Psoas muscle (tissue), 8 donors: ENCODE measurements at places on chromosomes 12 and 14. TPM values are rescaled to one million over a fixed set of nuclear protein-coding genes. Genes with fewer than 3 reads are reported as not detected.

- no peak for DNase-seq
These were observed 262.6 kb upstream of the SFSWAP start for GRCh38 chr12:131448254-131448795.

DNA sequence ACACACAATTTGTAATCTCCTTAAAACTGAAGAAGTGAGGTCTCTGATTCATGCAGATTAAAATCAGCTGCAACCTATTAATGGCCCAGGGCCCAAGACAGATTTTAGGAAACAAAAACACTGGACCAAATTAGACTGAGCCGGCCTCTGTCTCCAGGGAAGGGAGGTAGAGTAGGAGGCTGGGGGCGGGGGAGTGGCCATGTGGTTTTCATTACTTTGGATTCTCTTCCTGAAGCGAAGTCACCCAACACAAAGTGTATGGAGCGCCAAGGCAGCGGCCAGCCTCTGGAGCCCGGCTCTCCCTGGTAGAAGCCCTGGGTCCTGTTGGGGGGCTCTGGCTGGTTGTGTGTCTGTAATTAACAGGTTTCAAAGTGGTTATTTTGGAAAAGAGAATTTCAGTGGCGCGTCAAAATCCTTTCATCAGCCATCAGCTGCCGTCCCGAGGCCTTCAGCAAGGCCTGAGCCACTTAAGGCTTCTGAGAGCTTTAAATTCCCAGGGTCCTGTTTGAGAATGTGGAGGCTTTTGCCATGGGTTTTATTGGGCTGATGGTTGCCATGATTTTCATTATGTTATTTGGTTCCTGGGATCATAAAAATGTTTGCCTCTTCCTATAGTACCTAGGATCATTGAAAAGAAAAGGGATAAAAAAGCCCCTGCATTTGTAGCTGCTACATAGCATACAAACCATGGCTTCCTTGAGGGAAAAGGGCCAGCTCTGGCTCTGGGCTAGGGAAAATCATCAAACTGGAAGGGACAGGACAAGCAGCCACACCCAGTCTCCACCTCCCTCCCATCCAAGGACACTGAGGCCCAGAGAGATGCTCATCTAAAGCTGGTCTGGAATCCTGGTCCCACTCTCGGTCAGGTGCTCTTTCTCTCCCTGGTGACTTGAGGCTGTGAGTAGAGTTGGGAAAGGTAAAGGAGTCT lies 282.4 kb downstream of the ZFP36L1 start:
- DNase-seq = peak; percentile 58

DNA sequence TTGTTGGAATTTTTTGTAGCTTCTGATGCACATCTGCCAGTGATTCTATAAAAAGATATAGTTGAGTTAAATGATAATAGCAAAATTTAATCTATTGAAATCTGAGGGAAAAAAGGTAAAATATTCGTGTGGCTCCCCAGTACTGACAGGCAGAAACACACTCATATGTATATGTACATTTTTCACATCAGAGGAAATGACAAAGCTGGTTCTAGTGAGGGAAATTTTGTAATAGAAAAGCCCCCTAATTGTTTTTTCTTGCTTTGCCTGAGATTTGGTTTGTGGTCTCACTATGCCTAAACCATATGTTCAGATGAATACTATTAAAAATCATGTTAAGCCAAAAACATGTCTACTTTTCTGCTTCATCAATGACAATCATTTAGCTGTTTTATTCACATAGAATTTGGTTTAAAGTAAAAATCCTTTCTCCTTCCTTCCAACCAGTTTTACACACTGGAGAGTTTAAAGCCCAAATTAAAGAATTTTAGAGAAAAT lies 203.5 kb downstream of the ANO6 start:
- DNase-seq = no peak

DNA sequence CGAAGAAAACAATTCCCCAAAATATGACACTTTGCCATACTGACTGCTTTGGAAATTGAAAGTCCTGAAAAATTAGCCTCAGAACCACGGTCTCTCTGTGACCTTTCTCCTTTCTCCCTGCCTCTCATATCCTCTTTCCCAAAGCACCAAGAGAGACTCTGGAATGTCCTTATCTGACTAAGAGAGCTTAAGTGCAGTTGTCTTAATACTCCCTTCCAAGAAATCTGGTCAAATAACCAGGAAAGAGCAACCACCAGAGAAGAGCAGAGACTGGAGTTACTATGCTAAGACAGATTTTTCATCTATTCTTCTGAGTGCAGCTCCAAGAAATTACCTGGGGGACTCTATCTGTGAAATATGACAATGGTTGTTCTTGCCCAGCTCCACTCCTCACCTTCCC lies 10.5 kb upstream of the BTG1 start:
- DNase-seq = no peak

GRCh38 chr12:14167005-14167628 lies 185.7 kb upstream of the GRIN2B start:
- no peak for DNase-seq

DNA sequence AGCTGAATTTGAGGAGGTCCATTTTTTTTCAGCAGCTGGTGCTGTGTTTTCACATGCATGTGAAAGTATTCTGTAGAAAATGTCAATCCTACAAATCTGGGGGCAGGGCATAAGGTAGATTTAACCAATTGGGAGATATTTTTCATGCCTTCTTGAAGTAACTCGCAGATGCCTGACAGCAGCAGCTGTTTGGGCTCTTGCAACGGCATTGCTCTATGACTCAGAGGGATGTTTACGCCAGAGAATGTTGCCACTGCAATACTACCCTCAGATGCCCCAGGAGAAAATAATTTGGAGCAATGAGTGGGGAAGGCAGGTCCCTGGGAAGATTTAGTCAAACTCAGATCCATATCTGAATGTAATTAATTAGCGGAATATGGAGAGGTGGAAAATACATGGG lies 42.5 kb upstream of the MYBPC1 start:
- DNase-seq = peak; percentile 79

- DNase-seq = peak; percentile 65
These were observed 16.5 kb upstream of the IFT81 start for GRCh38 chr12:110107369-110108281.

DNA sequence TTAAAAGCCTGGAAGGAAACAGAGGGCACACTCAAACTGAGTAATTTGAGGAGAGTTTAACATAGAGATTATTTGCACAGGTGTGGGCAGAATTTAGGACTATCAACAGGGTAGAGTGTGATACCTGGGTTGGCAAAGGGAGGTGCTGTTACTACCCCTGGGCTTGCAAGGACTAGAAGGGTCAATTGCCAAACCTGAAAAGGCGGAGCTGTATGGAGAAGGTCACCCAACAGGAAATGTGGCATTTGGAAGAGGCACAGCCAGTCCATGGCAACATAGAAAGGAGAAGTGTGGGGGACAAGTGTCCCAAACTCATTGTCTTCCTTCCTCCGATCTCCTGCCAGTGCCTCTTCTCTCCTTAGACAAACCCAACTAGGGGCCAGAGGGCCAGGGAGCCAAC lies 21.6 kb upstream of the MED13L start:
- DNase-seq = no peak

- peak; percentile 68 for DNase-seq
These were observed 20.1 kb downstream of the TSPAN9 start for GRCh38 chr12:3097186-3097804.

GRCh38 chr12:558580-558979 lies 98.8 kb downstream of the B4GALNT3 start:
- no peak for DNase-seq

DNA sequence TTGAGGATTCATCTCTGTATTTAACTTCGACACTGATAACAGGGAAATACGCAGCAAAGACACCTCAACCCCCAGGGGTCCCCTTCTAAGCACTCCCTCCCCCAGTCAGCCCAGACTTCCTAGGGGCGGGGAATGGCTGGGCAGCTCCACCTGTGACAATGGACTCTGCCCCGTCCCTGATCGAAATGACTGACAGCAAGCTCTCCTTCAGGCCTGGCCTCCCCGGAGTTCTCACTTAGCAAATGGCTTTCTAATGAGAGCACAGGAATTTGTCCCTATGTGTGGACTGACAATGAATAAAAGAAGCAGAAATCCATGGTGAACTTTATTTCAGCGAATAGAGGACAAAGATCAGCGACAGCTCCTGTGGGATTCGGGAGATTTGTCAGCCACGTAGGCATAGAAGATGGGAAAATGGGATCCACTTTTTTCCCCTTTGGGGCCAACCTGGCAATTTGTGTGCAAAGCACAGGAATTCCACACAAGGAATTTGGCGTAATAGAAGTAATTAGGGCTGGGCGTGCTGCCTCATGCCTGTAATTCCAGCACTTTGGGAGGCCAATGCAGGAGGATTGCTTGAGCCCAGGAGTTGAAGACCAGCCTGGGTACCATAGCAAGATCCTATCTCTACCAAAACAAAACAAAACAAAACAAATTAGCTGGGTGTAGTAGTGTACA lies 63.8 kb downstream of the TNFAIP2 start:
- DNase-seq = no peak

DNA sequence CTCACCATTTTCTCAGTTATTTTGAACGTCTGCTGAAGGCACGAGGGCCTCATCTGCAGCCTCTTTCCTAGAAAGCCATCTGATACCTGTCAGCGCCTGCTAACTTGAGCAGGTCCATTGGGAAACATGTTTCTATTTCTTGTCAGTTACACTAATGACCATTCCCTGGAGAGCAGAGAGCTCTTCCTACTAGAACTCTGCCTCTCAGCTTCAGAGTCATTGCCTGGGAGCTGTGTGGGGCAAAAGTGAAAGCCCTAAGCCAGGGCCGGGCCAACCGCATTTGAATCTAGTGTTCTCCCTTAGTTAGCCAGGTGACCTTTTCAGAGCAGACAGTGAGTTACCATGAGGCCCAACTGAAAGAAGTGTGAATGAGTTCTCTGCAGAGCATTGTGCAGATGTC lies 135.8 kb downstream of the EML1 start:
- DNase-seq = no peak

GRCh38 chr12:7016958-7017571 lies 1.2 kb downstream of the LPCAT3 start:
- no peak for DNase-seq

DNA sequence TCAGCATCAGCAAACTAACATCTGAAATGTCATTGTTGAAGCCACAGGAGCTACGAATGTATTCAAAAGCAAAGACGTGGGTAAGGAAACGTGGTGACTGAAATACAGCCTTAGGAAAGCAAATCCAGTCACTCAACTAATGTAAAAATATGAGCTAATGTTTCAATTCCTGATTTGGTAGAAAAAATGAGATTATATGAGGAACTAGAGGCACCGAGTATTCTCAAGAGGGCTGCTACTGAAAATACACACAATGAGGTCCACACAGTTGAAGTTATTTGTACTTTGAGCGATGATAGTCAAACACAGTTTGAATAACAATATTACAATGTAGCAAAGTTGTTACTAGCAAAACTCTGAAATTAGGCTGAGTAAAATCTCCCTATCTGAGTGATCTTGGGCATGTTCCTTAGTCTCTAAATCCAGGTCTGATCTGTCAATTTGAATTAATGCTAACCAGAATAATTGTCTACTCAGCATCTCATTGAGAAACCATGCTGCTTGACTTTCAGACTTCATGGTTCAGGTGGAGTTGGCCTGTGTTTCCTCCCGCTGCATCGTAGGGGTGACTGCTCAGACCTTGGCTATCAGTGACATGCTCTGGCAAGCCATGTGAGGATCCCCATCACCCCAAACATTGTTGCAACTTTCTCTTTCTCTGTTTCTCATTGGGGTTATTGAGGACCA lies 467.1 kb upstream of the SOX5 start:
- DNase-seq = no peak

DNA sequence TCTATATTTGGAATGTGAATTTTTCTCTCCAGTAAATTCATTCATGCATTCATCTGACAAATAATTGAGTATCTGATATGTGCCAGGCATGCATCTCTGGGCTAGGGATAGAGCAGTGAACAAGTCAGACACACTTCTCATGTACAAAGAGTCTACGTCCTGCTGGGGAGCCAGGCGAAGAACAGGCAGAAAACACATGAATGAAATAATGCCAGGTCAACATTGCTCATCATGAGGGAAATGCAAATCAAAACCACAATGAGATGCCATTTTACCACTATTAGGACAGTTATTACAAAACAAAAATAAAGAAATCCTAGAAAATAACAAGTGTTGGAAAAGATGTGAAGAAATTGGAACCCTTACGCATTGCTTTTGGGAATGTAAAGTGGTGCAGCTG lies 90.3 kb downstream of the PAX9 start:
- no peak for DNase-seq

DNA sequence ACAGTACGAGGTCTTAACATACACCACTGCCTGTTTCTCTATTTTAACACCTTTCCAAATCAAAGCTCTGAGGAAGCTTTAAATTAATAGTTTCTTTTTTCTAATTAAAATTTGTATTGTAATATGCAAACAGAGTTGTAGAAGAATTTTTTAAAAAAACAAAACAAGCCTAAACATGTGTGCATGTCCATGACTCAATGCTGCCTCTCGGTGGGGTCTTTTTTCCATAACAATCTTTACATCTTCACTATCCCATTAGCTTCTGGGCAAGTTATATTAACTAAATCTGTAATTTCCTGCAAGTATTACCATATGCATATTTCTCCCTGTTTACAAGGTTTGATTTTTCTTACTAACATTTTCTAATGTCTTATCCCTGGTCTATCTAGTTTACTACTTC lies 143.9 kb upstream of the NAV3 start:
- no peak for DNase-seq

DNA sequence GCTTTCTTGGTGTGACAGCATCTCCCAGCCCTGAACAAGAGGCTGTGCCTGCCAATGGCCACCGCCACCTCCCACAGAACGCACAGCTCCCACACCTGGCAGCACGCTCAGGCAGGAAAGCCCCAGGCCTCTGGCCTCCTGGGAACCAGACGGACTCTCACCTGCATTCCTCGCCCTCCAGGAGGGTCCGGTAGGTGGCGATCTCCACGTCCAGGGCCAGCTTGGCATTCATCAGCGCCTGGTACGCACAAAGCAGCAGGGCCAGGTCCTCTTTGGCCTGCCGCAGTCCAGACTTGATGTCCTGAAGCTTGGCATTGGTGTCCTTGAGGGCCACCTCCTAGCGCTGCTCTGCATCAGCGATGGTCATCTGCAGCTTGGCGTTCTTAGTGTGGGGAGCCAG lies 12.1 kb upstream of the KRT77 start:
- no peak for DNase-seq

DNA sequence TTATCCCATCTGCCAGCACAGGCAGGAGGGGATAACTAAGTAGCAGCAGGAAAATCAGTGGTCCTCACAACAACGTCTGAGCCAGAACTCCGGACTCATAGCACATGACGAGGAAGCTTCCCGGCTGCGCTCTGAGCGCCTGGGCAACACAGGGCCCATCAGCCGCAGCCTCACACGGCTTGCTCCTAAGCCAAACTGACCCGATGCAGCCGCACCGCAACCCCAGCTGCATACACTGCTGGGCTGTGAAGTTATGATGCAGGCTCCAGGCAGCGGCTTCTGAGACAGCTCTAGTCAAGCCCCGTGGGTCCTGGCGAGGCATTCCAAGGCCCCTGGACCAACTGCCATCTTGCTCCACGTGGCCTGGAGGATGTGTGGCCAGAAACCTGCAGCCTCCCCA lies 28.1 kb downstream of the ZFYVE21 start:
- DNase-seq = no peak

GDF3 gene
- polyA plus RNA-seq = 0.37 TPM

GLIPR1L1 gene
- polyA plus RNA-seq = not detected

B4GALNT1 gene
- 46.7 TPM for polyA plus RNA-seq

RFLNA gene
- polyA plus RNA-seq = 0.47 TPM

SCN8A gene
- polyA plus RNA-seq = 0.08 TPM

SLC6A15 gene
- 0.03 TPM for polyA plus RNA-seq
